ENCODE measurements at places on chromosomes 1 and 21.

DNA sequence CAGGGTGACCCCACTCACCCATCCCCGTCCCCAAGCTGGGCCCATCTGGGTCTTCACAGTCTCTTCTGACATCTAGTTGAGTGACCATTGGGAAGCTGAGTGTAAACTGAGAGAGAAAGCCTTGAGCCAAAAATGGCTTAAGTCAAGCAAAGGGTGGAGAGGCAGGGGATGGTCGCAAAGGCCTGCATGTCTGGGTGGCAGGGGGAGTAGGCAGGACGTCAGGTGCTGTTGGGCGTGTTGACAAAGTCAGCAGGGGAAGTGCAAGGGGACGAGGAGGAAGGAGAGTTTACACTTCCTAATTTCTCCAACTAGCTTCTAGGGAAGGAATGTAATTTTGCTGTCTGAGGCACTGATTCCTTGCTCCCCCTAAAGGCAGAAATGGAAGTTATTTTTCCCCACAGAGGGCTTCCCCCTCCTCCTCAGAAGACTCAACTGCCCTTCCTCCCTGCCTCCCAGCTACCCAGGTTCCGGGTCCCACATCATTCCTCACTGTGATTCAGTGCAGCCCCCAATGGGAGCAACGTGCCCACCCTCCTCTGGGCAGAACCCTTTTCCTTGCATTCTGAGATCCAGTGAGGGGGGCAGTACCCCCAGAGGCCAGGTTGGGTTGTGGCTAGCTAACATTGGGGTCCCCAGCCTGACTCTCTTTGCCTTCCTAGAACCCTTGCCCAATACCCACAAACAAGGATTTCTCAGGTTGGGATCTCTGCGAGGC, 1.2 kb upstream of the ADORA1 start:
- DNase-seq = no peak

- DNase-seq = peak; percentile 74
These were observed 3.3 kb downstream of the RIPPLY3 start for GRCh38 chr21:37009740-37010341.

GRCh38 chr1:51976846-51977602, 13.5 kb downstream of the RAB3B start:
- DNase-seq = no peak

- DNase-seq = peak; percentile 43
These were observed 162.2 kb upstream of the RAB4A start for GRCh38 chr1:229108598-229109201.

- no peak for DNase-seq
These were observed 43.4 kb downstream of the RUNX1 start for GRCh38 chr21:35005560-35006224.

DNA sequence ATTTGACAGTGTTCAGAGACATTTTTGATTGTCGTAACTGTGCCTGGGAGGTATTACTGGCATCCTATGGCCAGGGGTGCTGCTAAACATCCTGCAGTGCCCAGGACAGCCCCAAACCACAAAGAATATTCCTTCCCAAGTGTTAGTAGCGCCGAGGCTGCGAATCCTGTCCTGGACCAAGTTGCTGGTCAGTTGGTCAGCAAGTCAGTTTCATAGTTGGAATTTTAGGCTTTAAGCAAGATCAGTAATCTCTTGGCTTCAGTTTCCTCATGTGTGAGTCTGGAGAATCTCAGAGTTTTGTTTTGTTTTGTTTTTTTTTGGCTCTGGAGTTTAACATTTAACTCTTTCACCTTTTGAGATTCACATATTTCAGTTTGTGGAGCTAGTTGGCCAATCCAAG, 65.0 kb downstream of the MTR start:
- no peak for DNase-seq

DNA sequence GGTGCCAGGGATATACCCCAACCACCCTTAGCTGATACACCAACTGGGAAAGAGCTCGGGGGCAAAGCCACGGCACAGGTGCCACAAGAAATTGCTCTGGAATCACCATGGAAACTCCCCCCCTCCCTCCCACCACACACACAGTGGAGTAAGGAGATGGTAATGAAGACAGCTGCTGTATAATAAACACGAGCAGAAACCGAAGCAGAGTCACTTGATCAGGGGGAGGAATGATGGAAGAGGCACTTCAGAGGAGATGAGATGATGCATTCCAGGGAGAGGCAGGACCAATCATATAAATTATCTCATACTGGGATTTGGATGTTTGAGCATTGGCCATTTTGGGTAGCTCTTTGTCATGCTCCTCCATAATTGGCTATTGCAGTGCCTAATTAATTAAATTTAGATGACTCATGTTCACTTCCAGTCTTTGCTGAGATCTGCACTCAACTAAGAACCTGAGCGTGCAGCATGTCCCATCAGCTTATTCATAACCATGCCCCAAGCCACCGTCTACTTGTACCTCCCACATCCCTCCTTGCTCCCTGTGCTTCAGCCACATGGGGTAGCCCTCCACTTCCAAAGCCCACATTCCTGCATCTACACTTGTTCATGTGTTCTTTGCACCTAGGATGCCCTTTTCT, 189.5 kb downstream of the ZSCAN20 start:
- DNase-seq = no peak

DNA sequence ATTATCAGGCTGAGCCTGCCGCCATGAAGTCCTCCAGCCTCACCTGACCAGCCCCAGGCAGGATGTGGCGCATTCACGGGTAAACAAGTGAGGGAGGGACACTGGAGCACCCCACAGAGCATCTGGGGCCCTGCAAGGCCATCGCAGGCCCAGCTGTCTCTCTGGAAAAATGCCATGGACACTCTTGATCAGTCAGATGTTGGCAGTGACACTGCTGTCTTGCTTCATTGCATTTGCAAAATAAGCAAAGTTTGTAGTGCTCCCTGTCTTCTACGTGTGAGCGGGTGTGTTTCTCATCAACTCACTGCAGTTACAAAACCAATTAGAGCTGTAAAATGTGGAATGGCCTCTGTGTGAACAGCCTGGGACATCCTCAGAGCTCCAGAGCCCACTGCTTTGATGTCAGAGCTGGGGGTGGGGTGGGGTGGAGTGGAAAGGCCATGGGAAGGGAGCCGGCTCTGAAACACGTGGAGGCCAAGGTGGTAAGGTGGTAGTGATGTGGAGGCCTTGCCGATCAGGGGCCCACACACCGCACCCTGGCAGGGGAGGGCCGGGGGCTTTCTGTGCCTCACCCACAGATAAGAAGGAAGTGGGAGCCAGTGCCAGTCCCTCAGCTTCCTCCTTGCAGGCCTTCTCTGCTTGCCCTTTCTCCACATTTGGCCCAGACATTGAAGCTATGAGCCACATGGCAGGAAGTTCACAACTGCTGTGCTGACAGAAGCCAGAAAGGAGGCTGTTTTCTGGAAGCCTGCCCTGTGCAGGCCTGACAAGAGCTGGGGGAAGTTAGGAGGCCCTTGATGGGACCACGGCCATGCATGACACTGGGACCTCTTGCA, 254.9 kb downstream of the RHOU start:
- peak; percentile 62 for DNase-seq

- no peak for DNase-seq
These were observed 143.2 kb downstream of the PTPRU start for GRCh38 chr1:29379443-29380073.

- no peak for DNase-seq
These were observed 23.0 kb downstream of the RNF2 start for GRCh38 chr1:185068341-185068740.

GRCh38 chr1:154716614-154717527, 108.9 kb upstream of the ADAR start:
- no peak for DNase-seq

DNA sequence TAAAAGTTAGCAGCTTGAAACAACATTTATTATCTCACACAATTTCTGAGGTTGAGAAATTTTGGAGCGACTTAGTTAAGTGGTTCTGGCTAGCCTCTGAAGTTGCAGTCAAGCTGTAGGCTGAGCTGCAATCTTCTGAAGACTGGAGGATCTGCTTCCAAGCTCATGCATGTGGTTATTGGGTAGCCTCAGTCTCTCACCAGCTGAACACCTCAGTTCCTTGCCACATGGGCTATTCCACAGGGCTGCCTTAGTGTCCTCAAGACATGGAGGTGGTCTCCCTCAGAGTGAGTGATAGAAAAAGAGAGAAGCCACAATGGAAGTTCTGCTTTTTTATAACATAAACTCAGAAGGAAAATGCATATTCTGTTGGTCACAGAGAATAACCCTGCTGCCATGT, 92.0 kb upstream of the CAMK1G start:
- DNase-seq = no peak

- DNase-seq = no peak
These were observed 12.1 kb downstream of the HHAT start for GRCh38 chr1:210340841-210341240.

DNA sequence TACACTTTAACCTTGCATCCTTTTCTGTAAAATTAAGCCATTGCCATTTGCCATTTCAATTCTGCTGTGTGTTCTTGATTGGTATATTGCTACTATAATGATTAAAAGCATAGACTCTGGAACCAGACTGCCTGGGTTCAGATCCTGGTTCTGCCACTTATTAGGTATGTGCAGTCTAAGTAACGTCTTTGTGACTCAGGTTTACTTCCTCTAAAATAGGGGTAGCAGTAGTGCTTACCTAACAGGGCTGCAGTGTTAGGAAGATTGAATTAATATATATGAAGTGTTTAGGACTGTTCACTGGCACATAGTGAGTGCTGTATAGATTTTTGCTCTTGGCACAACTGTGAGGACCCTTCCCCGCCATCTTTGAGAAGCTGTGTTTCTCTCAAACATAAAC, 4.4 kb downstream of the CDC42 start:
- DNase-seq = no peak

DNA sequence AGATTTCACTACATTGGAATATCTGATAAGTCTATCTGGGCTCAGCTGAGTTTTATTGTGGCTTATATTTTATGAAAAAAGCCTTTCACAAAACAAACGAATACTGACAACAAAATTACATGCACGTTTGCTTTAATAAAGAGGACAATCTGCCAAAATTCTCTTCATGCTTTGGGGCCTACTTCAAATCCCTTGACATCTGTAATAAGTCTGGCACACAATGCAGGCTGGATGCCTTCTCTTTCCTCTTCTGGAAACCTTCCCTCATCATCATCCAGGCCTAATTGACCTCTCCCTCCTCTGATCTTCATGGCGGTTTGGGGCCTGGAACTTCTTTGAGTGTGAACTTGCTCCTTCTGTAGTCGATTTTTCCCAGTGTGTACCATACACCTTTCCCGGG, 70.3 kb downstream of the MAP10 start:
- DNase-seq = no peak

DNA sequence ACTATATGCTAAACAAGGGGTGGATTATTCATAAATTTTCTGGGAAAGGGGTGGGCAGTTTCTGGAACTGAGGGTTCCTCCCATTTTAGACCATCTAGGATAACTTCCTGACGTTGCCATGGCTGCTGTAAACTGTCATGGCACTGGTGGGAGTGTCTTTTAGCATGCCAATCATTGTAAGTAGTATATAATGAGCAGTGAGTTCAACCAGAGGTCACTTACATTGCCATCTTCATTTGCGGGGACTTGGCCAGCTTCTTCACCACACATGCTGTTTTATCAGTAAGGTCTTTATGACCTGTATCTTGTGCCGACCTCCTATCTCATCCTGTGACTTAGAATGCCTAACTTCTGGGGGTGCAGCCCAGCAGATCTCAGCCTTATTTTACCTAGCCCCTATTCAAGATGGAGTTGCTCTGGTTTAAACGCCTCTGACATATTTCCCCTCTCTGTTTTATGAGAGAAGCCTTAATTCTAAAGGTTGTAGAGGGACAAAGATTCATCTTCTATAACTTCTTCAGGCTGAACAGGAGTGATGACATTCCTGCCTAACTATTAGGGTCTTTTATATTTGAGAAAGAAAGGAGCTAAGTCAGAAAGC, 60.4 kb downstream of the DIP2A start:
- DNase-seq = no peak

GRCh38 chr1:178819123-178819522, 51.8 kb downstream of the ANGPTL1 start:
- no peak for DNase-seq

DNA sequence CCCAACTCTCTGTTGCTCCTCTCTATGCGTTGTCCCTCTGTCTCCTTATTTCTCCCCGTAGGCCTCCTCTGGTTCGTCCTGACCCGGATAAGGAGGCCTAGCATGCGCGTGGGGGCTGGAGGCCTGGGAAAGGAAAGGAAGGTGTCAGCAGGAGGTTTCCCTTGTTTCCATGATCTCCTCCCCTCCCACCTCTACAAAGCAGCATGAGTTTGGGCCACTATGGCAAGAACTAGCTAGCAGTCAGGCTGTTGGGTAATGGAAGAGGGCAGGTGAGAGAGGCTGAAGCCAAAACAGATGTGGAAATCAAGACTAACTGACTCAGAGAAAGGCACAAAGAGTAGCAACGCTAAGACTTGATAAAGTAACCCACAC, 687 bp upstream of the SEMA6C start:
- DNase-seq = no peak

DNA sequence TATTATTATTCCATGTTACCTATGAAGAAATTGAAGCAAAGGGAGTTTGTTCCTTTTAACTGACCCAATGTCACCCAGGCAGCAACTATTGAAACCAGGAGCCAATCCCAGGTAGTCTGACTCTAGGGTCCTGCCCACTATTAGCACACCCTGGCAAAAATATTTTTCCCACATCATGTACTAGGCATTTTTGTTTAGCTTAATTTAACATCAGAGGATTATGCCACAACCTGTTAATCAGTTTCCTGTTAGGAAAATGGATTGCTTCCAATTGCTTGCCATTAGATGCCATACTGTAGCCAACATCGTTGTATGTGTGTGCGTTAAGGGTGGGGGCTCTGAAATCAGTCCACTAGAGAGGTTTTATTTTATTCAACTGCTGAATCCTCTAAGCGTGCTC, 281.1 kb downstream of the DNM3 start:
- DNase-seq = no peak

DNA sequence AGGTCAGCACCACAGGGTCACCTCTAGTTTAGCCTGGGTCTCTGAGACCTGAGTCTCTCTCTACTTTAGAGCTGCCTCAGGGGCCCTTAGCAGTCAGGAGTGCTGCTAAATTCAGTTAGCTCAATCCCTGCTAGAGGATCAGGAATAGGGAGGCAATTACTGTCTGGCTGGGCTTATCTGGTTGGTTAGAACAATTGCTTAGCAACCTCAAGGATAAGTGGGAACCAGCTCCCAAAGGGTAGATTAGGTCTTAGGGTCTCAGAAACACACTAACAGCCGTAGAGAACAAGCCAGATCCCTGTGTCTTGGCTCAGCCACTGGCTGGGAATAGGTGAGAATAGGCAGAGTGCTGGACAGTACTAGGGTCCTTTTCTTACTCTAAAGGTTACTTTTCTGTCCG, 7.7 kb downstream of the PM20D1 start:
- DNase-seq = no peak

GRCh38 chr1:15304708-15305467, 57.9 kb downstream of the FHAD1 start:
- DNase-seq = no peak

DNA sequence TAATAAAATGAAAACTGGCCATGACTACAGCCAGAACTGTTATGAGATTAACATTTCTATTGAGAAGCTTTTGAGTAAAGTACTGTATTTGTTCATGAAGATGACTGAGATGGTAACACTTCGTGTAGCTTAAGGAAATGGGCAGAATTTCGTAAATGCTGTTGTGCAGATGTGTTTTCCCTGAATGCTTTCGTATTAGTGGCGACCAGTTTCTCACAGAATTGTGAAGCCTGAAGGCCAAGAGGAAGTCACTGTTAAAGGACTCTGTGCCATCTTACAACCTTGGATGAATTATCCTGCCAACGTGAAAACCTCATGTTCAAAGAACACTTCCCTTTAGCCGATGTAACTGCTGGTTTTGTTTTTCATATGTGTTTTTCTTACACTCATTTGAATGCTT, 164.0 kb downstream of the NEK7 start:
- DNase-seq = no peak

- no peak for DNase-seq
These were observed 48.2 kb downstream of the ELK4 start for GRCh38 chr1:205583461-205584130.

Data from anterior cingulate cortex (tissue), 58 donors.